GM03348 (cell line): ENCODE measurements at places on chromosomes 6 and 20.
A peak's percentile ranks its signal among the peaks of the same experiment; 100 is the strongest.

DNA sequence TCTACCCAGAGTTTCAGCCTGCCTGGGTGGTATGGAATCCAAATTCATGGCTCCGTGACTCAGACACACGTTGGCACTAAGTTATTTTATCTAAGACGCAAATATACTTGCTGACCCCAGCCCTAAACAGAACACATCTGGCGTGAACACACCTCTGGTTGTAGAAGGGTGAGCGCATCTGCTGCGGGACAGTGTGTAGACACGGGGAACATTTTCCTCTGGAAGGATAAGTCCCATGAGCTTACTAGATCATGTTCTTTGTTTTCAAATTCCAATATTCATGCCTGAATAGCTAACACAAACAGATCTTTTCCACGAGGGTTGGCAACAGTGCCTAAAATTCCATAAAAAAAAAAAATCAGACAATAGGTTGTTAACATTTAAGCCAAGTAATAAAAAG lies 87.8 kb downstream of the TMEM170B start:
- no peak for DNase-seq

- no peak for DNase-seq
Measured at GRCh38 chr20:48910347-48910781, 11.1 kb upstream of the ARFGEF2 start.

- DNase-seq, result no peak
Measured at GRCh38 chr6:50093116-50093937, 43.6 kb upstream of the DEFB112 start.

DNA sequence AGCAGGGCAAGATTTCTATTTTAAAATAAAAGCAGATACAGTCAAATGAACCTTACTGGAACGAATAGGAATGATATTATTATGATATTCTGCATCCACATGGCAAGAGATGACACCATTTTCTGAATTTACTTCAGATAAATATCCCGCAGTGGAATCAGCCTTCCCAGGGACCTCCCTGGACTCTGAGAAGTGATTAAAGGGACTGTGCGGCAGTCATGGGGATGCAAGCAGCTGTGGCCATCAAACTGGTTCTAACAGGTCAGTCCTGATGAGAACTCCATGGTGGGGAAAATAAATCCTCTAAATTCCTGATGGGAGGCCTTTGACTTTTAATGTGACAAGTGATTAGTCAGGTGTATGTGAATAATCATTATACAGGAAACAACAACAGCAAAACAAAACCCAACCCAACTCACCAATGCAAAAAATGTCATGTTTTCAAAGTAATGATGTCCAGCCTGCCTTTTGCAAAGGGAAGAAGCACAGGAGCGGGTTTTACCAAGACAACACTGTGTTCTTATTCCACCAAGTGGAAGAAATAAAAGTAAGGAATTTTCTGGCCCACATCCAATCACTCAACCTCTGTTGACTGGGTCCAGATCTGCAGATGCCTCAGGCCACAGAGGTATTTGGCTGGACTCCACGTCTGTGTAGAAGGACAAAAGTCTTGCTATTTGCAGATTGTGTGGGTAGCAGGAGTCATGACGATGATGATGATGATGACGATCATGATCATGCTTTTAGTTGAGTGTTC lies 61.9 kb upstream of the CITED2 start:
- no peak for DNase-seq

DNA sequence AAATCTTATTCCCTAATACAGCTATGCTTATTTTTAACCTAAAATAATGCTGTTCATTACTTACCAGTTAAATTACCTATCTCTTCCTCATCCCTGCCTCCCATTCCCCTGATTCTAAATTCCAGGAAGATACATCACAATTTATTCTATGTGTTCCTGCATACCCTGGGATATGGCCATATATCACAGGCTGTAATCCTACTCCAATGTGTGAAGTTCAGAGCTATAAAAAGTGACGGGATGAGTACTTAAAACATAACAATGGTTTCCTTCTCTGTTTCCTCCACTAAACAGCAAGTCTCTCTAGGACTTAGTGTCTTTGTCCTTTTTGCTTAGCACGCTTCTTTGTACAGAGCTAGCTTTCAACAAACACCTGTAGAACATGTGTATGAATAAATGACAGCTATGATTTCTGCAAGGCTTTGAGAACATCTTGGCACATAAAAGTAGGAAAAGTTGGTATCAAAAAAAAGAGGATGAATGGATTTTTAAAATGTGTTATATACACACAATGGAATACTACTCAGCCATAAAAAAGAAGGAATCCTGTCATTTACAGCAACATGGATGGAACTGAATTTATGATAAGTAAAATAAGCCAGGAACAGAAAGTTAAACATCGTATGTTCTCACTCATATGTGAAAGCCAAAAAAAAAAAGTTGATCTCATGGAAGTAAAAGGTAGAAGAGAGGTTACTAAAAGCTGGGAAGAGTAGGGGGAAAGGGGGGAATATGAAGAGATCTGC lies 45.8 kb downstream of the SESN1 start:
- DNase-seq, result no peak

GRCh38 chr6:98039904-98040607 lies 757.0 kb upstream of the MMS22L start:
- peak; percentile 32 for DNase-seq

DNA sequence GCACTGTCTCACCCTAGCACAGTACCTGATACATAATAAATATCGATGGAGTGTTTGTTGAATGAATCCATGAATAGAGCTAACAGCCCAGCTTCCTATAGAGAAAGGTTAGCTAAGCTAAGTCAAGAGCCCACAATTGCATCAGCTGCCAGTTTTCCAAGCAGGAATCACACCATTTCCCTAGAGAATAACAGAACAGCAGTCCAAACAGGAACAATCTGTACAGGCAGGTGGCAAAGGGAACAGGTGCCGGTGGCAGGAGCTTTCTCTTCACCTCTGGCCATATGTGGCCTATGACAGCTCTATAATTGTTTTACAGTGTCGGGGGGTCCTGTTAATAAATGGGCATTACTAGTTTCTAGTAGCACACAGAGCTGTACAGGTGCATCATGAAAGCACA lies 38.8 kb downstream of the ISM1 start:
- DNase-seq, result no peak

GRCh38 chr6:82204020-82204419 lies 43.5 kb downstream of the IBTK start:
- DNase-seq, result no peak
